ENCODE measurements at places on chromosomes 7 and 10.

GRCh38 chr10:9254353-9254752 lies 1199.9 kb downstream of the GATA3 start:
- DNase-seq, result no peak

DNA sequence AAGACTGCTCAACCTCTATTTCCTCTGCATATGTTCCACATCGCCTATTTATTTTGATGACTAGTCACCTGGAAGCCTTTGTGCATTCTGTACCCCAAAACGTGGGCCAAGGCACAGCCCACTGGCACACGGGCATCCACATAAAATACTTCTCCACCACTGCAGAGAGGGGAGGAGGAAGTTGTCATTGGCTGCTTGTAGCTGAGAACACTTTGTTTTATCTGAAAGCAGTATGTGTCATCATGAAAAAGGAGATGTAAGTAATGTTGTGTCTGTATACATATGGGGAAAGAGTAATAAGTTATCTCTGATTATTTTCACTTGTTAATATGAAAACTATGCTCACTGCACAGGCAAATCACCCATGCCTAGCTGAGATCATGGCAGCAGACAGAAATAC lies 48.2 kb upstream of the AMPH start:
- no peak for DNase-seq

DNA sequence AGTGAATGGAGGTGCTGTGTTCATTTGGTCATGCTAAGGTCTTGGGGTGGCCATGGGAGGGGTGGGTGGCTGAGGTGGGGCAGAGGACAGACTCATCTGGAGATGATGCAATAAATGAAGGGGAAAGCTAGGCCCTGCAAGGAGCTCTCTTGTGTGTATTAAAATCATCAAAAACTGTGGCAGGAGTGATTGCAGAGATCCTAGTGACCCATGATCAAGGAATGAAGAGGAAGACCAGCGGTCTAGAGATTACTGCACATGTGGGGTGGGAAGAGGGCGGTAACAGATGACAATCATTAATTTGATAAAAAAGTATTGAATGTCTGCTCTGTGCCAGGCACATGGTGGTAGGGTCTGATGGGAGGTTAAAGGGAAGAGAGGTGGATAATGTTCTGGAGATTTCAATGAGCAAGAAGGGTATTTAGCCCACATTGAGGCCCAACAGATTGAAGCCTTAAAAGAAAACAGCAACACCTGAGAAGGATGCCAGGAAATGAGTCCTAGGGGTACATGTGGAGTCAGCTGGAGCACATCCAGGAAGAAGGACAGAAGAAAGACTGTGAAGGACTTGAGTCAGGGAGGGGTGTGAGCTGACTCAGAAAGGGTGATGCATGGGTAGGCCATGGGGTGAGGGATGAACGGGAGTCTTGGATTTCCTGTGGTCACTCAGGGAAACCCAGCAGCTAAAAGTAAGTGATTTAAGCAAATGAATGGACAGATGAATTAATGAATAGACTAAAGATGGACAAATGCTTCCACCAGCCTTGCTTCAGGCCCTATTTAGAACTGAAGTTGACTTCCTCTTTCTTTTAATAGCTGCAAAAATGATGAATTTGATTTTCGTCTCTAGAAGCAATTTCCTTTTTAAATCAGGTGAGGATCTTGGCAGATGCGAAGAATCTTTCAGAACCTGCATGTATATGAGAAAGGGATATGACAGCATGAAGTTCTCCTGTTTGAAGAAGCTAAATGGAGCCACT lies 83.1 kb upstream of the IGFBP3 start:
- DNase-seq, result no peak

GRCh38 chr10:51694086-51694768 lies 5.2 kb downstream of the CSTF2T start:
- DNase-seq, result no peak

DNA sequence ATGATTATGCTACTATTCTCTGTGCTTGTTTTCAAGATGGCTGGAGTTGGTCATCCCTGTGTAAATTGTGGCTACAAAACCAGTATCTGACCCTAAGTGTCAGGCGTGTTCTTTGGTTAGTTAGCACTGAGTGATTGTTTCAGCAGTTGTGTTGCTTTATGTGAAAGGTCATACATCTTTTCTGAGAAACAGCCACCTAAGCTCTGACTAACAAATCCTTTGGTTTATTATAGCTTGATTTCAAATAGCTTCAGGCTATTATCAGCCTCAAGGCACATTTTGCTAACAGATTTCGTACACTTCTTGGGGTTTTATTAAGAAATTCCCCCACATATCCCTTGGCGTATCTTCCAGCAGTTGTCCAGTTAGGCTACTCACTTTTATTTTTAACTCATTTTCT lies 4.8 kb upstream of the ADRB1 start:
- DNase-seq, result no peak

GRCh38 chr7:116561697-116562483 lies 37.1 kb downstream of the CAV1 start:
- DNase-seq, result no peak

DNA sequence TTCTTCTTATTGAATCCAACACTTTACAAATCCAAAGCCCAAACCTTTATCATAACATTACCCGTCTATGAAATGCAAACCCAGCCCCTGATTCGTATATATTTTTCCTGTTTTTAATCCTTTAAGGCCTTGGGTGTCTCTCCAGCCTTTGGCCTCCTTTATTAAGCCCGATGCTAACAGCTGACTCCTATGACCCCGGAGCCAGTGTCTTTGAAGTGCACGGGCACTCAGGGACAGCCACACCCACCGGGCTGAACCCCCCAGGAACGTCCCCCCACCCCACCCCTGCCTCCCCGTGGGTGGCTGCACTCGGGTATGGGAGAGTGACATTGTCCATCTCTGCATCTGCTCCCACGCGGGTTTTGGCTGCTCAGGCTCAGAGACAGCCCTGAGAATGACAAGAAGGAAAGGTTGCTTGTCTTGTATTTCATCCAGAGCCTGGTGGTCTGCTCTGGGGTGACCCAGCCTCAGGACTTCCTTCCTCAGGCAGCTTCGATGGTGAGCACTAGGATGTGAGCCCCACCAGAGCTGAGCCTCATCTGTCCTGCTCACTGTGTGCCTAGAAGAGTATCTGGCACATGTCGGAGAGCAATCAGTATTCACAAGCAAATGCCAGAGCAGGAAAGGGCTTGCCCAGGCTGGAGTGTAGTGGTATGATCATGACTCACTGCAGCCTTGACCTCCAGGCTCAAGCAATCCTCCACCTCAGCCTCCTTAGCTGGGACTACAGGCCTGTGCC lies 210.4 kb downstream of the SKIDA1 start:
- no peak for DNase-seq

GRCh38 chr10:95501203-95502094 lies 59.7 kb downstream of the SORBS1 start:
- peak; percentile 52 for DNase-seq

DNA sequence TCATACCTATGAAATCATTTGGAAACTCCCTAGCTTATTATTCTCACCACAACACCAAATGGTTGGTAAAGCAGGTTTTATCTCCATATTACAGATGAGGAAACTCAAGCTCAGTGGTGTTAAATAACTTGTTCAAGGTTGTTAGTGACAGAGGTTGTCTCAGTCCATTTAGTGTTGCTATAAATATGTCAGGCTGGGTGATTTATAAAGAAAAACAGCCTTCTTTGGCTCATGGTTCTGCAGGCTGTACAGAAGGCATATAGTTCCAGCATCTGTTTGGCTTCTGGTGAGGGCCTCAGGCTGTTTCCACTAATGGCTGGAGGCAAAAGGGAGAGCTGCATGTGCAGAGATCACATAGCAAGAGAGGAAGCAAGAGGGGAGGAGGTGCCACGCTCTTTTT lies 96.6 kb downstream of the ZNF438 start:
- no peak for DNase-seq

DNA sequence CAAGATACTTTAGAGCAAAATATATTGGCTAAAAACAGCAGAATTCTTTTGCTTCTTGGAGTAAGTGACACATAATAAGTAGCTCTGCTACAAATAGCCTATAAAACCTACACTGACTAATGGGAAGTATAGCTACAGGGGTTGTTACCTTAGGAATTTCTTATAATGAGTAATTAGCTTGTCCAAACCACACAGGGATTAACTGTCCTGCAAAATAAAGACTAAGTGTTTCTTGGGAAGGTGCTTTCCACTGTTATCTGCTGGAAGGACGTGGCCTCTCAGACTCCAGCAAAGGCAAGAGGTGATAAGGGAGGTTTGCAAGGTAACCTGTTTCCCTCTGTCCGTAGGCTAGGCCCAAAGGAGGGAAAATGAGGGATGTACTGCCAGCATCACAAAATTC lies 302.4 kb downstream of the DOCK4 start:
- DNase-seq, result no peak

DNA sequence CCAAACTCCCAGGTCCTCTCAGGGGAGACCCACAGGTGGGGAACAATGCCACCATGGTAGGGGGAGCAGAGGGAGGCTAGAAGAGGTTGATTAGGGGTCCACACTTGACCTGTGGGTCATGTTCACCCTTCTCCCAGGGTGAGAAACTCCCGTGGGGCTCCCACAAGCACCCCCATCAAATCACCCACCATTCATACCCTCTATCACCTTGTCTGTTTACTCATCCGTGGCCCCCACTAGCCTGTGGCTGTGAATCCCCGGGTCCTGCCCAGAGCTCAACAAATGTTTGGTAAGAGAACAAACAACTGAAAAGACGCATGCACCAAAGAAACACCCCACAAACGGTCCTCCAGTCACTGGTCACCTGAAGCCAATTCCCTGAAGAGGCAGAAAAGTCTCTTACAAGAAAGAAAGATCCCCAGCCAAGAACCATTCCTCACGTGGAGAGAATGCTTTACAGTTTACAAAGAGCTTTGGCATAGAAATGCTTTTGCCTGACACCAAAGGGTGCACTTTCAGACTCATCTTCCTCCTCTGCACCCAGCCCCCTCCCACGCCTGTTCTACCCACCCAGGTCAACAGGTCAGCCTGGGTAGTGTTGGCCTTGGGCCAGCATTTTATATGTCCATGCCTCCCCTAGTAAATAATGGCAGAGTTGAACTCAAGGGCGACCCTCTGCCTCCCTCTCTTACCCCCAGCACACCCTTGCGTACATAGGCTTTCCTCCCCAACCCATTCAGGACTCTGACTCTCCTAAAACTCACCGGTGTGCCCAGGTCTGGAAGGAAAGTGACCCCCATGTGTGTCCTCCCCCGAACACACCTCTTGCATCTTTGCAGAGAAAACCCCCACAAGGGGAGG lies 1.9 kb downstream of the ZCCHC24 start:
- DNase-seq, result no peak

DNA sequence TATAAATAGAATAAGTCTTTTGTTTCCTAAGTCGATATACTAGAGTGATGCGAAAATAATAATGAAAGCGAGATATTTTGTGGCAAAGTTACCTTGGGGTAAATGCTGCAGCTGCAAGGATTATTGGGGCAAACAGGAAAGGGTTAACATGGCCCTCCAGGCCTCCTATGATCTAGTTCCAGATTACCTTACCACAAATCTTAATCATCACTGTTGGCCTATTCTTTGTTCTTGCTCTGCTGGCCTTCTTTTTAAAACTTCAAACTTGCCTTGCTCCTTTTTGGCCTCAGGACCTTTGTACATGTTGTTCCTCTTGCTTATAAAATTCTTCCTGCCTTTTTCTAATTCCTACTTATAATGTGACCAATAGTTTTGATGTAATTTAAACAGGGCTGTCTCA lies 81.5 kb downstream of the SEMA3C start:
- DNase-seq, result no peak

DNA sequence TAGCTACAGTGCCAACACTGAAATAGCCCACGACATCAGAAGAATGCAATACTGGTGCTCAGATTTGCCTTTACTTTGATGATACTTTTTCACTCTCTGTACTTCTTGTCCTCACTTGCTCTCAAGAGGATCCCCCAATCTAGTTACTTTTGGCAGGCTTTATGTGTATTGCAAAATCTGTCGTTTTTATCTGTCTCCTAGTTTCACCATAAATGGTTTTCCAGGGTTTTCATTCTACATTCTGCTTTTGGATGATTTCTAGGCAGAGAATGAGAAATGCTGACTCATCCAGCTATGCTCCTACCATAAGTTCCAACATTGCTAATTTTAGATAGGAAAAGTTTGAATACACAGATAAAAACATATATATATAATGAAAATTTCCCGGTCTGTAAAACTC lies 659.5 kb upstream of the NRG3 start:
- no peak for DNase-seq

GRCh38 chr10:78659598-78659967 lies 409.2 kb upstream of the ZMIZ1 start:
- DNase-seq, result no peak

- DNase-seq, result no peak
Measured at GRCh38 chr10:76497666-76498065, 1066.2 kb downstream of the LRMDA start.

- DNase-seq, result no peak
Measured at GRCh38 chr7:63071920-63072319, 926.7 kb upstream of the ZNF722 start.

DNA sequence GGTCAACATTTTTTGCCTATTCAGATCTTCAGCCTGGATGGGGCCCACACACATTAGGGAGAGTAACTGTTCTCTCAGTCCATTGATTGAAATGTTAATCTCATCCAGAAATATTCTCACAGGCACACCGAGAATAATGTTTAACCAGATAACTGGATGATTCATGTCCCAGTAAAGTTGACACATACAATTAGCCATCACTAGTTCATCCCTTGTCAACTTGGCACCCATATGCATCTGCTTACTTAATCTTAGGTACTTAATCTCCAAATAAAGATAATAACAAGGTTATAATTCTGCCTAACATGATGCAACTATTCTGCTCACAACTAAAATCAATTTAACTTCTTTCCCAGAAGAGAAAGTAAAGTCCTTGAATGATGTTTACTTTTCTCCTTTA lies 502.6 kb downstream of the ADRA2A start:
- no peak for DNase-seq

DNA sequence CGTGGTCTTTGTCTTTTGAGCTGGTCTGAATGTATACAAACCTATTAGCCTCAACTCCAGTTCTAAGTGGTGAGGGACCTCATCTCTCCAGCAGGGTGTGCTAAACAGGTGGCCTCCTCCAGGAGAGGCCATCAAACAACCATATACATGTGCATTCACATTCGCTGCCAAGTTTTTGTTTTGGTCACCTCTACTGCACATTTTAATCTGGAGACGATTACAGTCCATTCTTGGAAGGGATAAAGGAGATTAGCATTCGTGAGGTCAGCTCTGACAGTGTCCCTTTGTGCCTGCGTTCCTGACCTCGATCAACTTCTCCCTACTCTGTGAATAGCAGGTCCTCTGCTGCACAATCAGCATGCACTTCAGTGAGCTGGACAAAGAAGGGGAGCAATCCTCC lies 60.8 kb downstream of the RHOBTB1 start:
- no peak for DNase-seq

DNA sequence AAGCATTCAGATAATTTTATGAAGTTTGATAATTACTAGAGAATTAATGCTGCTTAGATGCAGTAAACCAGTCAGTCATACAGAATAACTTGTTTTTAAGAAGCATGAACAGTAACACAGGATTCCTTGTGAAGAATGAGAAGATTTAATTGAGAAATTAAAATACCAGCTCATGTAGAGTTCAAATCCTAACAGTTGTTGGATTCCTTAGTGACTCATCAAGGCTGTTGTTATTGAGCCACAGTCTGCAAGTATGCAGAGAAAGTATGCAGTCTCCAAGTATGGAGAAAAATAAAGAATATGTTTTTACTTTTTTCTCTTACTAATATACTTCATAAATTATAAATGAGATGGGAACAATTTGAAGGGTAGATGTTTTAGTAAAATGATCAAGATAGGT lies 30.2 kb upstream of the CYP26C1 start:
- DNase-seq, result no peak

GRCh38 chr7:4738711-4739527 lies 36.5 kb upstream of the AP5Z1 start:
- DNase-seq, result no peak

GRCh38 chr7:33799766-33800165 lies 105.6 kb upstream of the BMPER start:
- DNase-seq, result no peak

All from NCI-H345 (cell line).